CD4-positive, alpha-beta T cell treated with Interleukin-15 for 4 hours (primary cell): ENCODE measurements at places on chromosomes 6 and 20.

- DNase-seq = no peak
Observed at GRCh38 chr6:97053643-97054411, 129.3 kb downstream of the KLHL32 start.

DNA sequence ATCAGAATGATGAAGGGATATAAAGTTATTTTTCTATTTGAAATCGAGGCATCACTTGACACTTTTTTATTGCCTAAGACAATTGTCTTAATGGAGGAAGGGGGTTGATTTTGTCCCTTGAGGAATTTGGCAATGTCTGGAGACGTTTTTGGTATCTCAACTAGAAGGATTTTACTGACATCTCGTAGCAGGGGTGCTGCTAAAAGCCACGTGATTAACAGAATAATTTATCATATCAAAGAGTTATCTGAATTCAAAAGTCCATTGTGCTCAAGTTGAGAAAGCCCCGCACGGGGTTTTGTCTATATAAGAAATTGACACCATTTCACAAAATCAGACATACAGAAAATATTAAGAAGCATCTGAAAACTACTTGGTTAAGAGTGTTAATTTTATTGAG lies 1.5 kb upstream of the TAAR6 start:
- no peak for DNase-seq

DNA sequence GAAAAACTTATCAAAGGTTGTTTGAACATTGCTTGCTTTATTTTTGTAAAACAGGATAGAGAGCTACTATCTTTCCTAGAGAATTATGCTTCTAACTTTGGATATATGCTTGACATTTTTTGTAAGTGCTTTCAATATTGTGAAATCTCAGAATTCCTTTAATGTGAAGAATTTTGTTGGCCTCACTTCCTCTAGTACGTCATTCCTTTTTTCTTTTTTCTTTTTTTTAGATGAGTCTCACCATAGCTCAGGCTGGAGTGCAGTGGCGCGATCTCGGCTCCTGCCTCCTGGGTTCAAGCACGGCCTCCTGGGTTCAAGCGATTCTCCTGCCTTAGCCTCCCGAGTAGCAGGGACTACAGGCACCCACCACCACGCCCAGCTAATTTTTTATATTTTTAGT lies 668.1 kb downstream of the RFPL4B start:
- DNase-seq = no peak

DNA sequence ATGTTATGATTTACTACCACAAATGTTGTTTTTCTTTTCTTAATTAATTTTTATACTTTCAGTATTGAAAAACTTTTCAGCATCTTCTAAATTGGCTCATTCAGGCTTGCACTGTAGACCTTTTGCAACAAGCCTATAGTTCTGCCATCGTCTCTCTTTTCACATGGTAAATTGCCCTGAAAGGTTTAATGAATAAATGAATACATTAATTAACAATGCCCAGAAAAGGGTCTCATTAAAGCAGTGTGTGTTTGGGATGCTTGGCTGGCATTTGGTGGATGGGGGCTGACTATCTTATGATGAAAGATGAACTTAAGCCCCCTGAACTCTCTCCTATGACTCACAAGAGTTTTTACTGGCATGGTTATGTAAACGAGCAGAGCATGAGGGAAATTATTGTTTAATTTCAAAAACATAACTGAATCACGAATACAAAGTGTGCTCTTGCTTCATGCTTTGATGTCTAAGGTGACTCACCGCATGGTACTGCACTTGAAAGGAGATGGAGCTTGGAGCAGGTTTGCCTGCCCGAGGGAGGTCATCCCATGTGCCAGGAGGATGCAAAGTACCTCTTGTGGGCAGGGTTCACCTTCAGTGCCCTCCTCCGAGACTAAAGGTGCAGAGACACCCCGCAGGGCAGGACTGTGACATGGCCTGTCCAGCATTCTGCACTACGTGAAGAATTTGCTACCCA lies 13.8 kb upstream of the PCK1 start:
- no peak for DNase-seq

- no peak for DNase-seq
Observed at GRCh38 chr6:140566781-140567277, 1192.4 kb upstream of the CITED2 start.
